ENCODE measurements at places on chromosomes 16 and 17.

DNA sequence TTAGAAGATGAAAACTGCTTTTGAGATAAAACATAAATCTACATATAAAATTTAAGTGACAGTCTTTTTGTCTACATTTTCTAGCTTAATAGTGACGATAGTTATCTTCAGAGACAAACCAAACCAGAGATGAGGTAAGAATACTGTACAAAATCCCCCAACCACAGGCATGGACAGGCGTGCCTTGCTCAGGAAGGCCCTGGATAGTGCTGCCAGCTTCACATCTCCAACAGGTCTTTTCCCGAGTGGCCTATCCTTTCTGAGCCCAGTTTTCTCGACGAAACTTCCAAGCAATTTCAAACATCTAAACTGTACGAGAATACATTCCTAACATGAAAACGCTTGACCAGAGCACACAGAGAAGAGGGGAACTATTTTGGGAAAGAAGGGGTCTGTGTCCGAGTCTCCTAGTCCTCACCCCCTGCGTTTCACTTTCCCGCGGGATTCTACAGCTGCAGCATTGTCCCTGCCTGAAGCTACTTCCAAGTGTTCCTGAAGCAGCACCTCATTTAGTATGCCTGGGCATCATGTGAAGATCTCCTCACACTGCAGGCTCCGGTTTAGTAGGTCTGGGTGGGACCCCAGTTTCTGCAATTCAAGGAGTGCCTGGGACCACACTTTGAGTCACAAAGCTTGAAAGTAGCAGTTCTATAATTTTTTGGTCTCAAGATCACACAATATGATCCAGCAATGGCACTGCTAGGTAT, 37.8 kb downstream of the GNA13 start:
- no peak for DNase-seq

- no peak for DNase-seq
Observed at GRCh38 chr17:66548659-66549310, 246.4 kb downstream of the PRKCA start.

GRCh38 chr16:13471036-13471435, 448.9 kb upstream of the ERCC4 start:
- DNase-seq = no peak

- no peak for DNase-seq
Observed at GRCh38 chr16:56921571-56921970, 10.4 kb upstream of the HERPUD1 start.

GRCh38 chr16:80202831-80203413, 337.9 kb upstream of the DYNLRB2 start:
- no peak for DNase-seq

DNA sequence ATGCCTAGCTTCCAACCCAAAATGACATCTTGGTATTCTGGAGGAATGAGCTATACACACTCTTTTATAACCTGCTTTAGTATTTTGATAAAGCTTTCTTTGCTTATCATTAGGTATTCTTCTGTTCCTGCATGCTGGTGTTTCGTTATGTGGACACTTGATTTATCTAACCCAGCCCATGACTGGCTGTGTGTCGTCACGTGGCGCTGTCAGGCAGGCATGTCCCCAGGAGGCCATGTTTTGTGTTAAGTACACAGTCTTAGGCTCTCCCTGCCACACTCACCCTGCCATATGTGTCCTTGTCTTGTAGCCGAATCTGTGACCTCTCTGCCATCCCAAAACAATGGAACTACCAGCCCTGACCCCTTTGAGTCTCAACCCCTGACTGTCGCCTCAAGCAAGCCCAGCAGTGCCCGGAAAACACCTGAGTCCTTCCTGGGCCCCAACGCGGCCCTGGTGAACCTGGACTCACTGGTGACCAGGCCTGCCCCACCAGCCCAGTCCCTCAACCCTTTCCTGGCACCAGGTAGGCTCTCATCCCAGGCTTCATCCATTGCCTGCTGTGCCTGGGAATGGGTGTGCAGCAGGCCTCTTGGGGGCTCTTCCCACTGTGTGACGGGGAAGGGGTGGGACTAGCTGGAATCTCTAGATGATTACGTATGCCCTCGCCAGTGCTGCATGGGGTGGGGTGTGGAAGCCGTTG, 30.8 kb downstream of the B9D1 start:
- no peak for DNase-seq

GRCh38 chr17:62562656-62563055, 64.8 kb upstream of the MRC2 start:
- DNase-seq = no peak

- no peak for DNase-seq
Observed at GRCh38 chr16:30838876-30839471, 52.0 kb upstream of the ZNF629 start.

DNA sequence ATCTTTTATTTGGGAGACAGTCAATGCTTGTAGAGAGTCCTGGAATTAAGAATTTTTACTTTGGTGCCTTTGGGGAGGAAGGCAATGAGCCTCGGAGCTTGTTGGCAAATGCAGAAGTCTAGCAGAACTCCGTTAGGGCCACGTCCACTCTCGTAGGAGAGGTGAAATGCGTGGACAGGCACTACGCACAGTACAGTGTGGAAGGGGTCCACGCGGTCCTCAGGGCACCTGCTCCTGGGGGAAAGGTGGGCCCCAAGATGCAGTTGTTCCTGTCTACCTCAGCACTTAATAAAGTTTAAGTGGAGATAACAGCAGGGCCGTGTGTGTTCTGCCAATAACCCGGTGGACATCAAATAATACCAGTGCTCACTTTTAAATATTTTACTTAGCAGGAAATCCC, 1.8 kb downstream of the RAB11FIP3 start:
- DNase-seq = no peak

DNA sequence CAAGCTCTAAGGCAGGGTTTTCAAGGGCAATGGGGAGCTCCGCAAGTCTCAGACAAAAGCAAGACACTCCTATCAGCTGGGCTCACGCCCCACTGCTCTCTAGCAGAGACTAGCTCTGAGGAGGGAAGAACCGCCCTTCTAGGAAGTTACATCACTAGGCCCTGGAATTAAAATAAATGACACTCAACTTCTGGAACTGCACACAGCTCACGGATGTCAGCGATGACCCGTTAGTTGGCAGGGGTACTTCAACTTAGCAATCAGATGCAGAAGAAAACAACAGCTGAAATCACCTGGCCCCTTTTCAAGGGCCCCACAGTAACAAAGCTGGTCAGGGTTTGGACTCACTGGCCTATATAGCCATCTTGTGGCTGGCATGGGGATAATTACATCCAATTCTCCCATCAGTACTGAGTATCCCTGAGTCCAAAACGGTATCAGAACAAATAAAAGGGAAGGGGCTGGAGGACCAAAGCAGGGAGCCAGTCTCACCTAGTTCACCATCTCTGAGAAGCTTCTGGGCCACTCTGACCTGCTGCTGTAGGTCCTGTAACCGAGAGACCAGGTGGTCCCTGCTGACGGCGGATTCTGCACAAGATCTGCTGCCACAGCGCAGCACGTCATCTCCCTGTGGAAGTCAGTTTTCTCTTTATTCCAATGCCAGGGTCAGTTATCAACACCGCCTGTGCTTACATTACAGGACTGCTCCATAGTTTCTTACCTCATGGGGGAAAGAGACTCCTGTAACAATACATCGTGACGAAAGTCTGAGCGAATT, 22.2 kb downstream of the SERPINF1 start:
- no peak for DNase-seq

- no peak for DNase-seq
Observed at GRCh38 chr17:67245694-67246402, 852 bp upstream of the HELZ start.

DNA sequence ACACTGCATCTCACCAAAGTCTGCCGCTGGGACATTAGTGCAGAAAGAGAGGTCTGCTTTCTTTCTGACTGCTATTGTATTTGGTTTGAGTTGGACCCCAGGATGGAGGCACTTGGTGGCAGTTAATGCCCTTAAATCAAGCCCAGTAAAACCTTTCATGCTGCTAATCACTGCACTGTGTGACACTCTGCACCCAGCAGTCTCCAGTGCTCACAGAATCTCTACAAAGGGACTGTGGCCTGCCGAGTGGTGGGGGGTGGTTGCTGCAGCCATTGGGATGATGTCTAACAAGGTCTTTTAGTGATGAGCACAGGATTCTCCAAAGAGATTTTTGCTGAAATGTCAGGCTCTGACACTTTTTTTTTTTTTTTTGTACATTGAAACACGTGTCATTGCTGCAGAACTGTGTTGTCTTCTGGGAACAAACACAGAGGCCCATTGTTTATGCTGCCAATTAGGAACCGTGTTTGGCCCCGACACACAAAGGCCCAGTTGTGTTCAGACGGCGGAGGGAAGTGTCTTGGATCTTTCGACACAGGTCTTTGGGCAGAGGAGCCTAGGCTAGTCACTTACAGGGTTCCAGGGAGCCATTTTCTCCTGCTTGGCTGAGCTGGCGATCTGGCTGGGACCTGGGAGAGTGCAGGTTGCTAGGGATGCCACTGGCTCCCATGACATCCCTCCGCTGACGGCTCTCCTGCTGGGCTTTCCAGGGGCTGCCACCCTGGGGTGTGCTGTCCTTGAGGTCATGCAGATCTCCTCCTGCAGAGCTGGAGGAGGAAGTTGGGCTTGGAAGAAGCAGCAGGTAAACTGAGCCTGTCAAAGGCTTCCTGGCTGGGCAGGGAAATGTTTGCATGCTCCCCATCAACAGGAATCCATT, 16.2 kb upstream of the TNRC6C start:
- DNase-seq = no peak

DNA sequence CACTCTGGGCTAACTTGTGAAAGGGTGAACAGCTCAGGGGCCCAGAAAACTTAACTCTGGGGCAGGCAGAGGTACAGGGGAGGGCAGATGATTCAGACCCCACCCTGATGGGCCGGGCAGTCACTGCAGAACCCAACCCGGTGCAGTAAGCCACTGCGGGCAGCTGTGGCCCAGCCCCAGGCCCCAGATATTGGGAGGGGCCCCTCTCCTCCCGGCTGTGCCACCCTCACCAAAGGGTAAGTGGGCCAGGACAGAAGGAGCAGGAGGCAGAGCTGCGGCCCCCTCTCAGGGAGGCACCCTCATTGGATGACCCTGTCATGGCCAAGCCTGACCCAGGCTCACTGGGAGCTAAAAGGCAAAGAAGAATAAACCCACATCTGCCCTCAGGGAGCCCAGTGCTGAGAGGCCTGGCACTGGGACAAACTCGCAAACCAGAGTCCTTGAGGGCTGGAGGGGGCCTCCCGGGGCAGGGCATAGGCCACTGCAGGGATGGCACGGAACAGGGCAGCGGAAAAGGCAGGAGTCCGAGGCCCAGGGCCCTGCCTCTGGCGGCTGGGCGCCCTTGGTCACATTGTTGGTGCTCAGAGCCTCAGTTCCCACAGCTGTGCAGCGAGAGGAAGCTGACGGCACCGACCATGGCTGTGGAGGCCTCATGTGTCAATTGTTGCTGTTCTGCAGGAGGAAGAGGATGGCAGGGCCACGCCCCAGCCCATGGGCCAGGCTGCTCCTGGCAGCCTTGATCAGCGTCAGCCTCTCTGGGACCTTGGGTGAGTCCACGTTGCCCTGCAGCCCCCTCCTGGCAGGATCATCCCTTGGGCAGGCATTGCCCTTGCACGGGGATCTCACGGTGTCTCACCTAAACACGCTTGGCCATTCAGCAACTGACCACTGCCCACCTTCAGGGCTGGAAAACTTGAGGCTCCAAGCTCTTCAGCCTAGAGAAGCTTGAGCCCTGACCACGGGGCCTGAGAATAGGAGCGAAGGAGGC, 3.1 kb downstream of the ITGB4 start:
- no peak for DNase-seq

- no peak for DNase-seq
Observed at GRCh38 chr17:27506348-27507218, 50.3 kb downstream of the KSR1 start.

GRCh38 chr17:66786107-66786506, 48.8 kb upstream of the CACNG5 start:
- DNase-seq = no peak

DNA sequence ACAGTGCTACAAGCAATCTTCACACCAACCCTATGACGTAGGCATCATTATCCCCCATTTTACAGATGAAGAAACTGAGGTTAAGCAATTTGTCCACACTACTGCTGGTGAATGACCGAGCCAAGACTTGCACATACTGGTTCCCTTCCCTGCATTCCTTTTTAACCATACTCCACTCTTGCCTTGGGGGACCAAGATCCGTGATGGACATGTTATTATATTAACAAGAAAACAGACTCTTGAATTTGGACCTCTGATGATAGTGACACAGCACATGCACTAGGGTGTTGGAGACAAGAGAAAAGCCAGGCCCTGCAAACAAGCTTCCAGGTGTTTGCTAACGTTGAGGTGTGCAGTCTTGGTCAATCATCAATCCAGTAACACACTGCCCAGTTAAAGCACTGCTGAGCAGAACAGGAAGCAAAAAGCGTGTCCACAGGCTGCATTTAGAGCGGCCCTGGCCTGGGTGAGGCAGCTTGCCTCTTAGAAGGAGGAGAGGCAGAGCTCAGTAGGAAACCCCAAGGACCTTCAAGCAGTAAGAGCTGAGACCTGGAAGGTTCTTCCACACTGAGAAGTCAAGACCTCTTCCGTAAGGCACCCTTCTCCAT, 36.7 kb downstream of the HNF1B start:
- no peak for DNase-seq

- DNase-seq = no peak
Observed at GRCh38 chr17:64276961-64277505, 14.0 kb upstream of the TEX2 start.

DNA sequence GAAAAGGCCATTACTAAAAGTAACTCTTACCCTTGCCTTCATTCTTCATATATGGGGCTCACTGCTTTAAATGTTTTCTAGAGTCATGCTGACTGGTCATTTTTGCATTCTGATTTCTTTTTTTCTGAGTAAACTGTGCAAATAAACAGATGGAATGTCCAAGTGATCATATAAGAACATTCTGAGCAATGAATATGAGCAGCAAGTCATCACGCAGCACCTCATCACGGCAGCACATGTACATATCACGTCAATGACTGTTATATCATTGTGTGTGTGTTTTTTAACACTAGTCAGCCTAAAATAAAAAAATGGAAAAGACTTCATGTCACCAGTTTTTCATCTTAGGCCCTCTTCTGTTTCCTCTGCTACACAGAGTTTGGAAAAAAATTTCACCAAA, 490.0 kb upstream of the ZFHX3 start:
- no peak for DNase-seq

GRCh38 chr17:9470171-9470570, 105.4 kb downstream of the STX8 start:
- no peak for DNase-seq

- no peak for DNase-seq
Observed at GRCh38 chr16:17567455-17567854, 96.7 kb upstream of the XYLT1 start.

DNA sequence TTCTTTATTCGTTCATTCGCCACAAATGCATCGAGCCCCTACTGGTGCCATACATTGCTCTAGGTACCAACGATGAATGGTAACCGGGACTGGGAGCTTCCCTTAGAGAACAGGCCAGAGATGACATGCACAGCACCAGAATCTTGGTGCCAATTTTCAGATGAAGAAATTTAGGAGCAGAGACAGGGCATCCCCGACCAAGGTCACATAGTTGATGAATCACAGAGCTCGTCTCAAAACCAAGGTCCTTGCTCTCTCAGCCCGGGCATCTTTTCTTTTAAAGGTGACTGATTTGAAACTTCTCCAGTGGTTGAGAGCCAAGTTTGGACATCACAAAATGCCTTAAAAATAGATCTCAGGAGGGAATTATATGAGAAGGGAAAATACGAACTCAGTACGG, 73.2 kb upstream of the C16orf82 start:
- DNase-seq = no peak

GRCh38 chr16:87662254-87663204, 60.2 kb downstream of the JPH3 start:
- DNase-seq = no peak

Data from iPS DF 6.9 (cell line).